Activated CD8-positive, alpha-beta T cell treated with anti-CD3 and anti-CD28 coated beads for 36 hours (primary cell): ENCODE measurements at places on chromosomes 7 and 10. TPM values are rescaled to one million over a fixed set of nuclear protein-coding genes. Genes with fewer than 3 reads are reported as not detected.

DNA sequence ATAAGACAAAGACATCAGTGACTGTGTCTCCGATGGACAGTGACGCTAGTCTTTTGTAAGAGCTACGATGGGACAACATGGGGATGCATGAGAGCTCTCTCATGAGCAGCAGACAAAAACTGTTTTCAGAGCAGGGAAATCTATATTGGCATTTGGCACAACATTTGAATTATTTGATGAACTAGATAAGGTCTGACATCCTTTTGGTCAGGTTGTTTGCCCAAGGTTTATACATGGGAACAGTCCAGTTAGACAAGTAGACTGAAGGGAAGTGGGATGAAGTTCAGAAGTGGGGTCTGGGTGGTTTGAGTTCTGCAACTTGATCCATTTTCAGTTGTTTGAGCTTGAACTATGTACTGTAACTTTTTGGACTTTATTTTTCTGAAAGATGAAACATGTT, 50.8 kb downstream of the BUB3 start:
- H3K4me1 ChIP-seq, result peaks cover 16% of the 10 kb centered on the region
- H3K27me3 ChIP-seq, result no peaks in the 10 kb centered on the region
- no peak for DNase-seq
- no peak overlapping the region for H3K4me3 ChIP-seq
- H3K27ac ChIP-seq, result no peak overlapping the region

- H3K36me3 ChIP-seq, result no peaks in the 10 kb centered on the region
- H3K4me3 ChIP-seq, result no peak overlapping the region
- H3K4me1 ChIP-seq, result no peaks in the 10 kb centered on the region
- DNase-seq, result no peak
- H3K27ac ChIP-seq, result no peak overlapping the region
Measured at GRCh38 chr10:77139252-77140160, 498.1 kb downstream of the KCNMA1 start.

The SGMS1 gene
- total RNA-seq, result 9.0 TPM

GRCh38 chr10:133466683-133467275, 13.0 kb downstream of the SCART1 start:
- no peak for DNase-seq
- no peak overlapping the region for H3K27ac ChIP-seq
- H3K27me3 ChIP-seq, result no peaks in the 10 kb centered on the region
- H3K4me3 ChIP-seq, result no peak overlapping the region
- no peaks in the 10 kb centered on the region for H3K4me1 ChIP-seq
